Anterior cingulate cortex (tissue), 58 donors: ENCODE measurements at places on chromosomes 7 and 10.

GRCh38 chr7:121595758-121596696 is 199.9 kb upstream of the FAM3C start:
- no peak for DNase-seq

DNA sequence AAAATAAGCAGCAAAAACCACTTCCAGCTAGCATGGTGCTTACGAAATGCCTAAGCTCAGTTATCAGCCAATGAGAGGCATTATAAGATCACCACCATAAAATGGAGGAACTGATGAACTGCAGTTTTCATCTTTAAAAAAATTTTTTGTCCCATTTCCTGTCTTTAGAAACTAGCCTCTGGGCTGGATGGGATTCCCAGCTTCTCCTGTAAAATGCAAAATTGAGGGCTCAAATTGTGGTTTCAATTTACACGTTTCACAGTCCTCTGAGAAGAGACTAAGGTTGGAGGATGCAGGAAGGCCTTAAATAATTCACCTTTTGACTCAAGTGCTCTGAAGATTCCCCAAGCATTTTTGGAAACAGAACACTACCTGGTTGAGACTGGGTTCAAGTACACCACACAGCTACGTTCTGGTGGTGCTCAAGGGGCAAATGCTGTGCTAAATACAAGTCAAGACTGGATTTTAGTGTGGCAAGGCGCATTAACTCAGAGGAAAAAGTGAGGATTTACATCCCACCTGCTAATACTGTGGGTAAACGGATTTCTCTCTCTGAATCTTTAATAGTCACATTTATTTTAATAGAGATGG is 951 bp downstream of the ZNF25 start:
- no peak for DNase-seq

DNA sequence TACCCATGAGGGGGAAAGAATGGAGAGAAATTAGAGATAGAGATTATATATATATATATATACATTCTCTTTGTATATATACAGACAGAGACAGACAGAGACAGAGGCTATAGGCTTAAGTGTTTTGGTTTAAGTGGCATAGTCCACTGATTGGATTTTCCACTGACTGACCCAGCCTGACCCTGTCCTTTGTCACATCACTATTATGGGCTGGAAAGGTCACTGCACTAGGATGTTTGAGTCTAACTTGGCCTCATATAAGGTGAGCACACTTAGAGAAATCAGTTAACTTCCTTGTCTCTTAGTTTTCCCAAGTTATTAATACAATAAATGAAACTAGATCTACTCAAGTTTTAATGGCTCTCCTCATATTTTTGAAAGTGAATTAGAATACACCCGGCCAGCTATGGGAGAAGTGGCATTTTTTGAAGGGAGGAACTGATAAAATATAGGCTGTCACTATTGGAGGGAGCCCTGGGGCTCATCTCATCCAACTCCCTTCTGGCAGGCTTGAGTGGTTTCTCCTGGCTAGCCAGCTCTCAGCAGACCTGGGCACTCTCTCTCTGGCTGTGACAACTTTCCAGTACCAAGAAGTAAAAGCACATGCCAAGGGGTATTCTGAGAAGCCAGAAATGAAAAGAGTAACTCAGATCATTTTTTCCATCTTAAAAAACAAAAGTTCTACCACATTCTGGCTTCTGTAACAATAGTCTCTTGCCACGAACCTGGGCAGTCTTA is 455.6 kb upstream of the ANKRD30A start:
- no peak for DNase-seq

DNA sequence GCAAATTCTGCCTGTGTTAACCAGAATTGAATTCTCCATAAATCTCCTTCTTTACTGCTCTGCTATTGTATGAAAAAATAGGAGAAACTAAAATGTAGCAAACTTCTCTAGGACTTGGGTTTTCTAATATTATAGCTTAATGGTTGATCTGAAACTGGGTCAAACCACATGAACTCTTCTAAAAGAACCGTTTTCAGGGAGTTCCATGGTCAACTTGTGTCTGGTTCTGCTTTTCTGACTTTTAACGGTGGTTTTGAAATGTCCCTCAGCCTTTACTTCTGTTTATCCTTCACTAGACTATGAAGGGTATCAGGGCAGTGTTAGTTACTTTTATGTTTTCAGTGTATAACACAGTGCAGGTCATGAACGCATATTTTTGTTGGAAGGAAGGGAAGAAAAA is 242.2 kb downstream of the TSPAN12 start:
- no peak for DNase-seq

GRCh38 chr7:142802301-142802700 is 31.5 kb downstream of the PRSS2 start:
- no peak for DNase-seq

- no peak for DNase-seq
Measured at GRCh38 chr10:91597197-91597881, 35.5 kb downstream of the PPP1R3C start.

- DNase-seq, result no peak
Measured at GRCh38 chr7:450741-451140, 68.9 kb downstream of the PDGFA start.

DNA sequence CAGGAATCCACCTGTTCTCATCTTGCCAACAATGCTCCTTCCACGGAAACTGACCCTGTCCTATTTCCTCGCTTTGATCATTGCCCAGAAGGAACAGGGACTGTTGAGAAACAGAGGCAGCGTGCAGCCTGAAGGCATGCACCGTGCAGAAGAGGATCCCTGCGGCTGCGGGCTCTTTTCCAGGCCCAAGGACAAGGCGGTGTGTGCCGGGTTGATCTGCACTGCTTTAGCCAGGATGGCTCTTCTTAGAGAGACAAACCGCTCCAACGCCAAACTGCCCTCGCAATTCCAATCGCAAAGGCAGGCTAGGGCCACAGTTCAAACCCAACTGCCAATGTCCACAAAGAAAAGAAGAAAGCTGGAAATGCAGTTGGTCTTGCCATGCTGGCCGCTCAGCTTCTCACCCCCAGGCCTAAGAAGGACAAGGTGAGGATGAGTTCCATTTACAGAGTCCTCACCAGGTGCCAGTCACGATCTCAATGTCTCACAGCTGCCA is 26.5 kb downstream of the BRI3 start:
- no peak for DNase-seq

DNA sequence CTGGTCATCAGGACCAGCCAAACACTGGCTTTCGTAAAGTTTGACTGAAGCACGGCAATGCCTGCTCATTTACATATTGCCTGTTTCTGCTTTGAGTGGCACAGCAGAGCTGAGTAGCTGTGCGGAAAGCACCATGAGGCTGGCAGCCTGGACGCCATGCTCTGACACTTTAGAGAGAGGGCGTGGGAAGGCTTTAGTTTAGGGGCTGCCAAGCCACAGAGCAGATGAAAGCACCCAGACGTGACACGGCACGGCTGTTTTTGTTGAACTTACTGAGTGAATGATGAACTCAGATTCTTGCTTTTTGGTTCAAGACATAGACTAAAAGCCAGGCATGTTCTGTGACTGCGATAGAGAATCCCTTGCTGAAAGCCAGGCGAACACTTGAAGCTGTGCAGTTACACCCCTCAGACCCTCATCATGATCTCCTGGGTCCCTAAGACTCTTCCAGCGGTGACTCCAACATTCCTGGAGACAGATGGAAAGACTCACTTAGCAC is 182.1 kb downstream of the ZMYND11 start:
- DNase-seq, result no peak

DNA sequence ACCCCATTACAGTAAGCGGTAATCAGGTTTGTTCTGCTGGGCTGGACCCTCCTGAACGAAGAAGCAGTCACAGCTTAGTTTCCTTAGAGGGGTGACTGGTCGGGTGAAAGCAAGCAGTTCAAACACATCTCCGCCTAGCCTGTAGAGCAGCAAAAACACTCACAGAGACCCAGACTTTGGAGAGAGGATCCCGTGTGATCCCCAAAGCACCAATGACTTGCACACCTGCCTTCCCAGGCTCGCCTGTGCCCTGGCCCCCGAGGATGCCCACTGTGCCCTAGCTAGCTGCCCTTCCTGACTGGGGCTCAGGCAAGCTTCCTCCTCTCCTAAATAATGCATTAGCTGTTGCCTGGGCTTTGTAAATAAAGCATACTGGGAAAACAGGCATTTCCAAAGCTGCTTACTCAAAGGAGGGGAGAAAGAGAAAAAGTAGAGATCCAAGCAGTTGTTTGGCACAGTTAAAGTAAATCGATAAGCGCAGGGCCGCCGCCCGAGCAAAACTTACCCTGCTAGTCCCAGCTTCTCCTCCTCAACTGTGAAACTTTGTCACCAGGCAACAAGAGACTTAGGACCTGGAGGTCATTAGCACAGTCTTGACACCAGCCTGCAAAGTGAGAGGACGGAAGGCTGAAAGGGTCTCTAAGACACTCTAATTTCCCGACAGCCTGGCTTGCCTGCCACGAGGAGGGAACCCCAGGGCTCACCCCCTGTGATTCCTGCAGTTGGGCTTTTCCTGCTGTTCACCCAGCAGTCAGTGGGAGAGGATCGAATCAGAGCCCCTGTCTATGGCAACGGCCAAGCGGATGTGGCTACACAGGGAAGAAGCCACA is 4.8 kb downstream of the LRRC18 start:
- no peak for DNase-seq

GRCh38 chr7:141696348-141696747 is 5.6 kb downstream of the DENND11 start:
- DNase-seq, result no peak

DNA sequence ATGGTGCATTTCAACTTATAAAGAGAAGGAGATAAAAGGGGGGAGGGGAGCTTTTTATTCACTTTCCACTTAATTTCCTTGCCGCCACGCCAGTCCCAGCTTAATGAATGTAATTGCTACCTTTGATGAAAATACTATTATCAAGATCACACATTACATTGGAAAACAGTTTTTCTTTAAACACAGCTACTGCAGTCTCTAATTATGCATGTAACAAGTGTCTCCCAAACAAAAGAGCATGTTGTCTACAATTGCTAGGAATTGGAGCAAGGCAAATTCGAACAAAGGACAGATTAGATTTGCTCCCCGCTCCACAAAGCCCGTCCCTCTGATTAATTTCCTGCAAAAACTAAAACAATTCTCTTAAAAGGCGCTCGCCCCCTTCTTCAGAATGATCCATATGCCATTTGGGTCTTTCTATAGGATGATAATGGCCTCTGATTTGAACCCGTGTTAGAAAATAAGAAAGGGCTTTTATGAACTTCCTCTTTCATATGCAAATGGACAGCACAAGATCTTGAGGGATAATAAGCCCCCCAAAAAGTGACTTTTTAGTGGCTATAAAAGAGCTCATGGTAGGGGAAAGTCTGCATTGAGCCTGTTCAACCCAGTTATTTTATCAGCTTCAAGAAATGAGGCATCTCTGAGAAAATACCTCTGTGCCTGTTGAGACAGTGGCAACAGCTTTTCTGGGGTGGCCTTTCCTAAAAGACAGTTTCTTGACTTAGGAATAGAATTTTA is 60.6 kb downstream of the ACADSB start:
- DNase-seq, result no peak

- no peak for DNase-seq
Measured at GRCh38 chr7:144606261-144606660, 202.8 kb upstream of the NOBOX start.

GRCh38 chr7:75971961-75972763 is 22.2 kb downstream of the TMEM120A start:
- DNase-seq, result no peak

- DNase-seq, result no peak
Measured at GRCh38 chr10:19811540-19811939, 4.7 kb upstream of the PLXDC2 start.

DNA sequence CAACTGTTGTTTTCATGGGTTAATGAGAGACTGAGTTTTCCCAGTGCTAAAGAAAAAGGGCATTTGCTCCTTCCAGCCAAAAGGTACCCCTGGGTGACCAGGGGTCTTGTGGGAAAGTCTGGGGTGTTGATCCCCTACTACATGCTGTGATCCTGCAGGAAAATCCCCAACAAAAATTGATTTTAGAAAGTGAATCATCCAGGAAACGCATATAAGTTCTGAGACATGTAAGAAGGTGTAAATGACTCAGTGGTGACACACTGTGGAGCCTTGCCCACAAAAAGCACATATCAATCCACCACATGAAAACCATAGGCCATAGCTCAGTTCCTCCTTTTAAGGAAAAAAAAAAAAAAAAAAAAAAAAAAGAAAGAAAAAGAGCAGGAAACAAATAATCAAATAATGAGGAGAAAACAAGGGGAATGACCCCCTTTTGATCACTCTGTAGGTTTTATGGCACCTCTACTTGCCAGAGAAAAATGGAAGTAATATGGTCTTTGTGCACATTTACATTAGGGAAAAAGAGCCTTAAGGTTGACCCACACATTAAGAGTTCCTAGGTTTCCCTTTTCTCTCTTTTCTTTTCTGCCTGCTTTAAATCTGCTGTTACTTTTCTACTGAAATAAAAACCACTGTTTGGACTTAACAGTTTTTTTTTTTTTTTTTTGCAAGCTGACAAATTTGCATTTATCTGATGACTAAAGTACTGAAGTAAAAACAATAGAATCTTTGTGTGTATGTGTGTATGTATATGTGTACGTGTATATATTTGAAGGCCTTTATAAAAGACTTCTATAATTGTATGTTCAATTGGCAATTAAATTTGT is 386.0 kb downstream of the KIF20B start:
- DNase-seq, result no peak

DNA sequence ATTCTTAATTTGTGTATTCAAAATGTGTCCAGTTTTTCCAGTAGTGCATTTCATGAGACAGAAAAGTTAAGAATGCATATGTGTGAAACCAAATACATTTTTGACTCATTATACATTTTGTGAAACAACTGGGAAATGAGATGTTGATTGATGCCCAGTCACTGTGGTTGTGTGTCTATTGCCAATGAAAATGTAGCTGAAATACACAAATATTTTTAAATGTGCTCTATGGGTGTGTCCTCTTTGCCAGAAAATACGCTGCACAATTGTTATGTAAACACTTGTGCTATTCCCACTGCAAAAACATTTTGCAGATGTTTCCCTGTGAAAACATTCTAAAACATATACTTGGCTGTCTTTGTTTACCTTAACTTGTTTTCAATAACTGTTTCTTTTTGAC is 395.2 kb downstream of the TFEC start:
- no peak for DNase-seq

DNA sequence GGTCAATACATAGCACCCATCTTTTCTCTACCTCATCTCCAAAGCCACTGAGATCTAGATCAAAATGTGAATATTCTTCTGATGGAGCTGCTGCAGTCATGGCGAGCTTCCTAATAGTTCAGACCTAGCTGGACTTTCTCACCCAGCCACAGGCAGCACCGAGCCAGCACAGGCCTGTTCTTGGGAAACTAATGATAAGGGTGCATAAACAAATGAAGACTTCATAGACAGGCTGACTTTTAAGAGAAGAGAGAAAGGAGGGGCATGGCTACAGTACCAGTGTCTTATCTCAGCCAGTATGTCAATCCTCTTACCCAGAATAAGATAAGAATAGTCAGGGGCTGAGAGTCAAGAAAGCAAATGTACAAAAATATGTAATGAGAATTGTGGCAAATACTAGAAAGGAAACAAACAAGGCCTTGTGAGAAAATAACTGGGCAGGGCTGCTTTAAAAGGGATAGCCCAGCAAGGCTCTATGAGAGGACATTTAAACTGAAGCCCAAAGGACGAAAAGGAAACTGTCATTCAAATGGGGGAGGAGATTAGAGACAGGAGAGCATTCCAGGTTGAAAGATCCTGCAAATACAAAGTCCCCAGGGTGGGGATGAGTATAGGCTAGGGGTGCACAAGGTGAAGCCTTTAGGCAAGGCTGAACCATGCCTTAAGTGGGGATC is 21.8 kb upstream of the CDK14 start:
- no peak for DNase-seq

- DNase-seq, result no peak
Measured at GRCh38 chr7:91462316-91462715, 198.1 kb downstream of the FZD1 start.
